Immature natural killer cell (primary cell): ENCODE measurements at places on chromosomes 6 and 20. TPM values are rescaled to one million over a fixed set of nuclear protein-coding genes. Genes with fewer than 3 reads are reported as not detected.
A peak's percentile ranks its signal among the peaks of the same experiment; 100 is the strongest.

GRCh38 chr6:37809197-37809543 lies 10.4 kb upstream of the ZFAND3 start:
- no peak overlapping the region for H3K4me3 ChIP-seq
- no peak for DNase-seq
- H3K36me3 ChIP-seq: no peaks in the 10 kb centered on the region
- H3K27me3 ChIP-seq: peaks cover 9% of the 10 kb centered on the region

GRCh38 chr6:41488433-41489119 lies 57.6 kb upstream of the FOXP4 start:
- no peak overlapping the region for H3K27ac ChIP-seq
- H3K4me1 ChIP-seq: no peaks in the 10 kb centered on the region
- no peak overlapping the region for H3K4me3 ChIP-seq

GRCh38 chr20:4613718-4614620 lies 107.7 kb upstream of the PRND start:
- DNase-seq: peak; percentile 70
- peaks cover 10% of the 10 kb centered on the region for H3K4me1 ChIP-seq
- no peak overlapping the region for H3K4me3 ChIP-seq
- H3K27me3 ChIP-seq: no peaks in the 10 kb centered on the region
- H3K36me3 ChIP-seq: no peaks in the 10 kb centered on the region

DNA sequence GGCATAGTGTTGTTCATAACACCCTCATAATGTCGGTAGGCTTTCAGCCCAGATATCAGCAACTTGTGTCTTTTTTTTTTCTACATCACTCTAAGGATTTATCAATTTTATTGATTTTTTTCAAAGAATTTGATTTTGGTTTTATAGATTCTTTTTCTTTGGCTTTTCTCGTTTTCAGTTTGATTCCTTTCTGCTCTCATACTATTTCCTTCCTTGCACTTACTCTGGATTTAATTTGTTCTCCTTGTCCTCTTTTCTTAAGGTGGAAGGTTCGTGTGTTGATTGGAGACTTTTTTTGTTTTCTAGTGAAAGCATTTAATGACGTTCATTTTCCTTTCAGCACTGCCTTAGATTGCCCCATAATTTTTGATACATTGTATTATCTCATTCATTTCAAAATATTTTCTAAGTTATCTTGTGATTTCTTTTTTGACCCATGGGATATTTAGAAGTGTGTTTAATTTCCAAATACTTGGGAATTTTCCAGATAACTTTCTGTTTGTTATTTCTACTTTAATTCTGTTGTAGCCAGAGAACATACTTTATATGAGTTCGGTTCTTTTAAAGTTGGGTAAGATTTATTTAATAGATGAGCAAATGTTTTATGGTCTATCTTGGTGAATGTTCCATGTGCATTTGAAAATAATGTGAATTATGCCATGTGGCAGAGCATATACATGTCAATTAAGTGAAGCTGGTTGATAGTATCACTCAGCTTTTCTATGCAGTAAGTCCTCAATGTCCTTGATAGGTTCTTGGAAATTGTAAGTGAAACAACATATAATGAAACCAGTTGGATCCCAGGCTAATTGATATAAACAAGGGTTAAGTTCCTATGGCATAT lies 62.8 kb downstream of the IRF4 start:
- no peak overlapping the region for H3K4me3 ChIP-seq
- peaks cover 6% of the 10 kb centered on the region for H3K36me3 ChIP-seq
- H3K4me1 ChIP-seq: peaks cover 5% of the 10 kb centered on the region
- H3K27ac ChIP-seq: no peak overlapping the region

GRCh38 chr20:16209357-16209756 lies 363.9 kb downstream of the KIF16B start:
- H3K27ac ChIP-seq: no peak overlapping the region
- H3K4me1 ChIP-seq: no peaks in the 10 kb centered on the region
- peaks cover 7% of the 10 kb centered on the region for H3K27me3 ChIP-seq

DNA sequence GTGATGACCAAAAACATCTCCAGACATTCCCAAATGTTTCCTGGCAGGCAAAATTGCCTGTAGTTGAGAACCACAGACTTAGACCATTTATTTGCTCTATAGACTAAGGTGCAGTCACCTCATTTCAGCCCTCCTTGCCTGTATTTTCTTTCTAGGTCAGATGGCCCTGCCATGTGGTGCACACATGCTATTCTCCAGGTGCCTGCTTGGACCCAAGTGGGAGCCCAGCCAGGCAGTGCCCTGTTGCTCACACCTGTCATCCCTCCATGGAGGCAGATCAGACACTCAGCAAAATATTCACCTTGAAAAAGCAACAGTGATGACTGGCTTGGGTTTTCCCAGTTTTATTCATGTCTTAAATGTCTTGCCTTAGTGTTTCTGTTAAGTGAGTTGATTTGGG lies 311.4 kb downstream of the TFAP2C start:
- no peak overlapping the region for H3K27ac ChIP-seq
- H3K27me3 ChIP-seq: no peaks in the 10 kb centered on the region
- H3K36me3 ChIP-seq: no peaks in the 10 kb centered on the region

GRCh38 chr6:148535976-148536375 lies 193.3 kb downstream of the SASH1 start:
- no peak overlapping the region for H3K4me3 ChIP-seq
- H3K27me3 ChIP-seq: peaks cover 6% of the 10 kb centered on the region
- H3K36me3 ChIP-seq: no peaks in the 10 kb centered on the region
- peaks cover 8% of the 10 kb centered on the region for H3K4me1 ChIP-seq
- no peak overlapping the region for H3K27ac ChIP-seq
- no peak for DNase-seq

DNA sequence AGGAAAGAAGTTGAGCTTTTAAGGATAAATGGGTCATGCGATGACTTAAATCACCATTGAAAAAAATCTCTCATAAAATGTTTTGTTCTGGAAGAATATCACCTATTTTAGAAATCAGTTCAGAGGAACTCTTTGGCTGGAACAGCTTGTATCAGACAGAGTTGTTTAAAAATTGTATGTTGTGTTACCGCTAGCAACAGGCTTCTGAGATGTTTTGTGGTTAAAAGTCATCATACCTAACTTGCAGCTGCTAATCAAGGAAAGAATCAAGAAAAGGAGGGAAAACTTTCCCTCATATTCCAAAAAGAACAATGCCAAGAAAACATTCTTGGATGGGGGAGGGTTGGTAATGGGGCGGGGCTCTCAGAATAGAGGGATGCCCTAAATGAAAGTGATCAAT lies 220.7 kb upstream of the CITED2 start:
- H3K27me3 ChIP-seq: peaks cover 3% of the 10 kb centered on the region
- no peak for DNase-seq
- H3K4me3 ChIP-seq: no peak overlapping the region
- no peak overlapping the region for H3K27ac ChIP-seq

DNA sequence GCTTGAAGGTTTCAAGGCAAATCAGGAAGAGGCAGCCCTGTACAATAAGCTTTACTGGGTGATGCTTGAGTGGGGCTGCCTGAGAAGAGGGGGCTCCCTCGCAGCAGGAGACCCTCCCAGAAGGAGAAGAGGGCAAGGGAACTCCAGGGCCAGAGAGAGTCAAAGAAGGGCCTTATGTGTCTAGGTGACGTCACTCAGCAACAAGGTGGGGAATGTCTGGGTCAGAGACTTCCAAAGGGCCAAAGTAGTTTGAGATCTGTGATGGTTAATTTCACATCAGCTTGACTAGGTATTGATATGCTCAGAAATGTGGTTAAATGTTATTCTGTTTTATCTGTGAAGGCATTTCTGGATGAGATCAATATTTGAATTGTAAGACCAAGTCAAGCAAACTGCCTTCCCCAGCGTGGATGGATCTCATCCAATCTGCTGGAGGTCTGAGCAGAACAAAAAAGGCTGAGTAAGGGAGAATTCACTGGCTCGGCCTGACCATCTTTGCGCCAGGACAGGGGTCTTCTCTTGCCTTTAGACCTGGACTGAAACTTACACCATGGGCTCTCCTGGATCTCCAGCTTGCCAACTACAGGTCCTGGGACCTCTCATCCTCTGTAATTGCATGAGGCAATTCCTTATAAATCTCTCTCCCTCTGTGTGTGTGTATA lies 35.9 kb downstream of the MAS1 start:
- H3K27ac ChIP-seq: no peak overlapping the region
- peaks cover 3% of the 10 kb centered on the region for H3K27me3 ChIP-seq
- H3K36me3 ChIP-seq: no peaks in the 10 kb centered on the region

- H3K27ac ChIP-seq: no peak overlapping the region
- peaks cover 3% of the 10 kb centered on the region for H3K4me1 ChIP-seq
- H3K36me3 ChIP-seq: no peaks in the 10 kb centered on the region
- DNase-seq: no peak
Observed at GRCh38 chr6:105936972-105937371, 149.2 kb upstream of the PRDM1 start.

DNA sequence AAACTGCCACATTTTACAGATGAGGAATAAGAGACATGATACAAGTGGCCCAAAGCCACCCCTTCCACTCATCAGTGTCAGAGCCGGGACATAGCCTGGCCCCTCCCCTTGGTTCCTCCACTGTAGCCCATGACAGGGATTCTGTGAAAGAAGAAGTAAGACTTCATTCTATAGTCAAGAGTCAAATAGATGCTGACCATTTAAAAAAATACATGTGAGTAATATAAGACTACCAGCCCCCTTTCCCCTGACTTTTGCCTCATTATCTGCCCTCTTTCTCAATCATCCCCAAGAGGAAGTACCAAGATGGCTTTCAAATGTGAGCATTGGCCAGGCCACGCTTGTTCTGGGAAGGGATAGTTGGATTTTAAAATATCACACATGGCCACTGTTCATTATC lies 57.8 kb upstream of the TAB2 start:
- H3K27ac ChIP-seq: no peak overlapping the region
- DNase-seq: no peak
- no peaks in the 10 kb centered on the region for H3K4me1 ChIP-seq
- peaks cover 2% of the 10 kb centered on the region for H3K27me3 ChIP-seq
- H3K36me3 ChIP-seq: no peaks in the 10 kb centered on the region
- H3K4me3 ChIP-seq: no peak overlapping the region

GRCh38 chr6:46000905-46001304 lies 14.8 kb downstream of the CLIC5 start:
- H3K4me3 ChIP-seq: no peak overlapping the region
- H3K27me3 ChIP-seq: peaks cover 3% of the 10 kb centered on the region
- H3K36me3 ChIP-seq: peaks cover 3% of the 10 kb centered on the region
- H3K4me1 ChIP-seq: no peaks in the 10 kb centered on the region
- no peak for DNase-seq

DNA sequence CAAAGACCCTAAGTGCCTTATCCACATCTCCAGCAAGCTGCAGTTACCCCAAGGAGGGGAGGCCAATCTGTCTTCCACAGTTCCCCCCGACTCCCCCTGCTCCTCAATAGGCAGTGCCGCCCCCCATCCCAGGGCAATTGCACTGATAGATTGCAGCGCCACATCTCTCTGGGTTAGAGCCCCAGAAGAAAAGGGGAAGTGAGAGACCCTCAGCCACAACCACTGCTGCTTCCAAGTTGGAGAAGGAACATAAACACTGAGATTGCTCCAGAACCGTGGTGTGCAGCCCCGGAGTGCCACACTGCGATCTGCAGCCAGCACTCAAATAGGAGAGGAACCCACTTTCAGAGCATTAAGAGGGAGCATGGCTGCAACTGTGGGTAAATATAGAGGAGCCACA lies 101.5 kb downstream of the RWDD2A start:
- no peak overlapping the region for H3K27ac ChIP-seq
- DNase-seq: no peak
- H3K27me3 ChIP-seq: peaks cover 2% of the 10 kb centered on the region
- H3K4me3 ChIP-seq: no peak overlapping the region

GRCh38 chr6:45478240-45478639 lies 100.5 kb upstream of the SUPT3H start:
- peaks cover 19% of the 10 kb centered on the region for H3K4me1 ChIP-seq
- DNase-seq: no peak
- H3K36me3 ChIP-seq: no peaks in the 10 kb centered on the region
- no peak overlapping the region for H3K4me3 ChIP-seq
- H3K27me3 ChIP-seq: no peaks in the 10 kb centered on the region
- no peak overlapping the region for H3K27ac ChIP-seq

- no peaks in the 10 kb centered on the region for H3K27me3 ChIP-seq
- H3K4me1 ChIP-seq: peaks cover 48% of the 10 kb centered on the region
- no peak for DNase-seq
- H3K4me3 ChIP-seq: no peak overlapping the region
- H3K36me3 ChIP-seq: peaks cover 4% of the 10 kb centered on the region
Observed at GRCh38 chr6:118660218-118660569, 8.8 kb upstream of the CEP85L start.

GRCh38 chr6:21271428-21272155 lies 322.0 kb upstream of the SOX4 start:
- no peak for DNase-seq
- H3K36me3 ChIP-seq: no peaks in the 10 kb centered on the region
- no peaks in the 10 kb centered on the region for H3K27me3 ChIP-seq
- no peak overlapping the region for H3K4me3 ChIP-seq

- H3K27ac ChIP-seq: peak overlapping the region; percentile 81
- H3K27me3 ChIP-seq: no peaks in the 10 kb centered on the region
- peak overlapping the region; percentile 88 for H3K4me3 ChIP-seq
- DNase-seq: no peak
Observed at GRCh38 chr6:75611702-75612375, 10.2 kb downstream of the SENP6 start.

GRCh38 chr6:50792771-50793170 lies 25.9 kb upstream of the TFAP2B start:
- H3K4me1 ChIP-seq: no peaks in the 10 kb centered on the region
- H3K27me3 ChIP-seq: peaks cover 1% of the 10 kb centered on the region
- H3K4me3 ChIP-seq: no peak overlapping the region
- no peak for DNase-seq
- no peaks in the 10 kb centered on the region for H3K36me3 ChIP-seq

GRCh38 chr6:26232940-26233648 lies 131.9 kb upstream of the BTN3A2 start:
- peak overlapping the region; percentile 97 for H3K27ac ChIP-seq
- no peaks in the 10 kb centered on the region for H3K36me3 ChIP-seq
- peak; percentile 27 for DNase-seq
- peak overlapping the region; percentile 98 for H3K4me3 ChIP-seq
- H3K27me3 ChIP-seq: peaks cover 18% of the 10 kb centered on the region

DNA sequence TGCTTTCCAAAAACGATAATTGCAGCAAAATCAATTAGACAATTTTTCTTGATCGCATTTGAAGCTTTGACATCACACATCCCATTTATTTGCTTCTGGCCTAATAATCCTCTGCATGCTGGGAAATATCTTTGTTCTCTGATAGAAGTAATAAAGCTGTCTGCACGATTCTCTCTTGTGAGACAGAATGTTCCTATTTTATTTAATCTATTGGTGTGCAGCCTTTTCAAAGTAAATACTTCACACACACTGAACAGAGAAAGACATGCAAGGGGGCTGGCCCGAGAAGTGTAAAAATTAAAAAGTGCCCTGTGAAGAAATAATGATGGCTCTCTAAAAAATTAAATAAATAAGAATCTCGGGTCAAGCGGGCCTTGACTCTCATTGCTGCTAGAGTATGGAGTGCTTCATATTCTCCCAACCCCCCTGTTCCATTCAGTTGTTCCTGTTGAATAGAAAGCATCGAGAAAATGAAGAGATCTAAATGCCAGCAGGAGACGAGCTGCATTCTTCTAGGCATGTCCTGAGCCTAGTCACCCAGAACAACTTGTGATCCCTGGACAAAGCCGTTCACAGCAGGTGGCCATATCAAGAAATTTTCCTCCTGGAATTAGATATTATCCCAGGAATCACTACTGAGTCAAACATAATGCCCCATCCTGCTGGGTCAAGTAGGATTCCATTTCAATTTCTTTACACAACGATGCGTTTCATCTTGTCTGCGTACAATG lies 625.9 kb upstream of the EPHA7 start:
- H3K4me3 ChIP-seq: no peak overlapping the region
- no peaks in the 10 kb centered on the region for H3K27me3 ChIP-seq
- no peaks in the 10 kb centered on the region for H3K36me3 ChIP-seq

TRIM10 gene
- polyA plus RNA-seq: not detected

TBC1D22B gene
- 4.3 TPM for polyA plus RNA-seq

SNX14 gene
- 49.0 TPM for polyA plus RNA-seq

TRIM31 gene
- polyA plus RNA-seq: not detected

SLA2 gene
- polyA plus RNA-seq: 24.1 TPM

ABT1 gene
- polyA plus RNA-seq: 44.5 TPM

YWHAB gene
- 541 TPM for polyA plus RNA-seq

TMEM200A gene
- polyA plus RNA-seq: 2.2 TPM
